ENCODE measurements at places on chromosomes 1 and 21.
A peak's percentile ranks its signal among the peaks of the same experiment; 100 is the strongest.

GRCh38 chr1:218658899-218659298 lies 313.8 kb downstream of the TGFB2 start:
- DNase-seq = peak; percentile 95

GRCh38 chr1:225695578-225696337 lies 42.8 kb upstream of the ENAH start:
- no peak for DNase-seq

DNA sequence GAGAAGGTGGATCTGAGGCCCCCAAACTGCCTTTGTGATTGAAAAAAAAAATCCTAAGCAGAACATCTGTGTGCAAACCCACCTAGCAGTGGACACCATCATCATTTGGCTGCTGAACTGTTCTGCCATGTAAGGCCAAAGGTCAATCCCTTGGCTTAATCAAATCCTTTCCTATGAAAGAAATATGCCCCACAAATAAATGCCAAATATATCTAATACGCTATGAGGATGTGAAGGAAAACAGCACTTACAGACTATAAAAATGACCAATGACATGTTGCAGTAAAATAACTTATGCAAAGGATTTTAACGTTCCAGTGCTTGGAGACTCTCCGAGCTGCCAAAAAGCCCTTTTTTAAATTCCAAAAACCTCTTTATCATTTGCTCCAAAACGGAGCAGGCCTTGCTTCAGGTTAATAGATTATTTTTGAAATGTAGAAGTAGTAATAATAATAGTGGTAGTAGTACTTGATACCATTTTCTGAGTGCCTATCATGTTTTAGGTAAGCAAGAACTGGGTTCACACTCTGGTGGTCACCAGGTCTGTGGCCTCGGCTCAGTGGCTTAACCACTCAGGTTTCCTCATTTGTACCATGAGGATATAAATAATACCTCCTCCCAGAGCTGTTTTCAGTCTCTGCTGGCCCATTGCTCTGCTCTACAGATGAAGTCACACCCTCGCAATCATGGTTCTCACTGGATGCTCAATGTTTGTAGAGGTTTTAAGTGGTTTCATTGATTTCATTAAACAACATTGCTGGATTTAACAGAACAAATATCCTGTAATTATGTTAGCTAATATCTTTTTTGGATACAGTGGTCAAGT lies 47.9 kb upstream of the EDEM3 start:
- no peak for DNase-seq

GRCh38 chr1:19640363-19641316 lies 3.5 kb upstream of the NBL1 start:
- peak; percentile 44 for DNase-seq

DNA sequence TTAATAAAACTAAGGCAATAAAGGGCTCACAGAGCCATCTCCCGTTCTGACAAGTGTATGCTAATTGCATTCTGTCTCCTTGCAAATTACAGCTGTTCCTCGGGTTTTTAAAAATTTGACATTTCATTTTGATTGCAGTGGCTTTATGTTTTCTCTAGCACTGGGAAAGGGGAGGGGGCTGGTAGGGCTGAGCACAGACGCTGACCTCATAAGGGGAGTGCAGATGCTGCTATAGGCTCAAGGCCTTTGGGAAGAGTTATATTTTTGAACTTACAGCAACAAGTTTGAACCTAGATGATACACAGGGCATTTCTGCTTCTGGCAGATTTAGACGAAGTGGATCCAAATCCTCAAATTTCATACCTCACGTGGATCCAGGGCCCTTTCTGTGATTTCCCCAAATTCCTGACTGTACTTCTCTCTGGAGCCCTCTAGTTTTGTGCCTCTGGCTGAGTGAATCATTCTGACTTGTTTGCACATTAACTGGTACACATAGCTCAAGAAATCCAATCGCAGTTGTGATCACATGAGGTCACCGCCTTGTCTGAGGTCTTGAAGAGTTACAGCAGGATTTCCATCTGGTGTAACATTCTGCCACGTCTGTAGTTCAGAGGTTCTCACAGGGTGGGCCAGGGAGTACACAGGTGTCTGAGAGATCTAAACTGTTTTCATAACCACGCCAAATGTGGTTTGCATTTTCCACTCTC lies 230.3 kb downstream of the C1orf94 start:
- DNase-seq = peak; percentile 97

GRCh38 chr1:111878649-111879048 lies 110.8 kb downstream of the KCND3 start:
- no peak for DNase-seq

- peak; percentile 41 for DNase-seq
Measured at GRCh38 chr1:174982971-174983689, 16.6 kb upstream of the CACYBP start.

DNA sequence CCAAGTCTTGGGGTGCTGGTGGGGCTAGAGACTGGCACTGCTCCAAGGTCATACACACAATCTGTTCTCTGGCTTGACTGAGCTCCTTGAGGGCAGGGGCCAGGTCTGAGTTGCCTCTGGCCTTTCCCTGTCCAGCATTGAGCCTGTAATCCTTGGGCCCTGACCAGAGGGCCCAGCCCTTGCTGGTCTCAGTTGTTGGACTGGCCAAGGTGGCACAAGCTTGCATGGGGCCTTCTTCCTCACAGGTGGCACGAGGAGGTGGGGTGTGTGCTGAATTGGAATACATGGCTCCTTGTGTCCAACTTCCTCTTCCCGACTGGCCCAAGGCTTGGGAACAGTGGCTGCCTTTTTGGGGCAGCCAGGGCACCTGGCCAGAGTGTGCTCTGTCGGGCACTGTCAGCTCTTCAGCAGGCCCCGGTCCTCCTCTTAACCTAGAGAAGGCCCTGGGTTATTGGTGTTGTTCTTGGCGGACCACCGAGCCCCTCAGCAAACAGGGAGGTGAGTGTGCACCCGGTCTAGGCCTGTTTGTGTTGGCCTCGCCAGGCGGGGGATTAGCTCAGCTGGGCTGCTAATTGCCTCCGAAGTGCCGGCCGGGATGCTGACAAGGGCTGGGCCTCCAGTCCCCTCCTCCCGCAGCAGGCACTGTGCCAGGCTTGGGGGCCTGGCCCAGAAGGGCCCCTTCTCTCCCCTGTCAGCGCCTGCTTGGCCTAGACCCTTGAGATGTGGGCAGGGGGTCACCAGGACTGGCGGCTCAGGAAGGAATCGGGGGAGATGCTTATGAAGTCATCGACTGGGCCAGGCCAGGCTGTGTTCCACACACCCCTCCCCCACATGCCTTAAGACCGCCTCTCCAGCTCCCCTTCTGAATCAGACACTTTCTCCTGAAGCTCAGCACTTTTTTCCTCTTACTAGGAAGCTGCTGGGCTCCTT lies 28.5 kb downstream of the WNT4 start:
- DNase-seq = no peak

DNA sequence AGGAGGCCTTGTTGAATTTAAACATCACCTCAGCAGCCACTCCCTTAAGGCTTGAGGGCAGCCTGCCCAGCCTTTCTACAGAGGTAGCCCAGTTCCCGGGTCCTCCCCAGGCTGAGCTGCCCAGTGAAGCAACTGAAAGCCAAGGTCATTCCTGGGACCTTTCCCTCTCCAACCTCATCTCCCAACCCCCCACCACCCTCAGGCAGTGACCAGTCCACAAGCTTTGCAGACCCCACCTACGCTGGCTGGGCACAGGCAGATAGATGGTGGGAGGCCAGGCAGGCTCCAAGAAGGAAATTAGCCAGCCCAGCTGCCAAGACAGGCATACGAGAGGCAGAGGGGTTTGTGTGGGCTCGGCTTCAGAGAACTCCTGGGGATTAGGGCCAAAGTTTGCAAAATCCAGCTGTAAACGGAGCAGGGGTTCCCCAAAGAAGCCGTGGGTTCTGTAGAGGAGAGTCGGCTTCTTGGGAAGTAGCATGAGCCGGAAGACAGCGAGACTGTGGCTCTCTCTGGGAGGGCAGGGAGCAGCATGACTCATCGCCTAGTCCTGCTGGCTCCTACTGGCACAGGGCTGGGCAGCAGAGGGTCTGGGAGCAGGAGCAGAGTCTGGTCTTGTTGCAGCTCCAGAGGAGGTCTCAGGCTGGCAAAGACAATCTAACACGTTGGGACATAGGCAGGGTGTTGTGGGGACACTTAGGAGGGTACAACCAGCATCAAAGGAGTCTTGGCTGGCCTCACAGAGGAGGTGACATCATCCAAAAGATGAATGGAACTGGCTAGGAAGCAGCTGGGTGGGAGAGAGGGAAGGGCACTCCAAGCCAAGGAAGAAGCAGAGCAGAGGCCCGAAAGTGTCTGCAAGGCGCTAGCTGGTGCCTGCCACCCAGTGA lies 2.8 kb upstream of the ZC3H12A start:
- DNase-seq = peak; percentile 95

DNA sequence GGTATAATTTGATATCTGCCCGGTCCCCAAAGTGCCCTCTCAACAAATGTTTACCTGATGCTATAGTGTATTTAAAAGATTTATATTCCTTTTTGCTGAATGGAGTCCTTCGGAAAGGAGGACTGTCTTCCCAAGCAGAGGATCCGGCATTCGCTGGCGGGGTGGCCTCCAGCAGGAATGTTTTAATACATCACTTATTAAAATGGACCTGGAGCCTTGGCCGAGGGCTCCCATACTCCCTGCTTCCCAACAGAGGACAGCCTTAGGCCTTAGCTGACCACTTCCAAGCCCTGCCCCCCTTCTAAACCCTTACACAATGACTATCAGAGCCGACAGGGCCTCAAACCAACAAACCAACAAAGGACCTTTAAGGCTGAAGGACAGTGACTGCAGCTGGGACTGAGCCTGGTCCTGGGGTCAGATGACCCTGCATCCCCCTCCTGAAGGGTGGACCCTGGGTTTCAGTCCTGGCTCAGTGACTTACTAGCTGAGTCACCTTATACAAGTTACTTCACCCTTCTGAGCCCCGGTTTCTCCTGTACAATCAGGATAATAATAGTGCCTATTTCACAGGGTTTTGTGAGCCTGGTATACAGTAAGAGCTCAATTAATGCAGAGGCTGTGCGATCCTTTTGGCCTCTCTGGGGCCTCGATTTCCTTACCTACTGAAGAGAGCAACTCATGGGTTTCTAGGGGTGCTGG lies 5.6 kb downstream of the CAMK2N1 start:
- no peak for DNase-seq

DNA sequence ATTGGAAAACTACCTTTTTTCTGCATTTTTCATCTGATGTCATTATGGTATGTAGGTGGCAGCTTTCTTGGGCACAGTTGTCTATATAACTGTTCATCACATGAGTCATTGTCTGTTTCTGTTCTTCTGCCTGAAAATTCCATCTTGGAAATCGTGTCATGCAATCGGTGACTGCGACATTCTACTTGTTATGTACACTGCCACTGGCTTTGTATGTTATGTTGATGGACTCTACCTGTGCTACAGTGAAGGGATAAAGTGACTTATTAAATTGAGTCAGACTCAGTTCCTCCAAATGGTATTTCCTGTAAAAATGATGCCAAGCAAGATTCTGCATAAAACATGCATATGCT lies 8.6 kb downstream of the SMAP2 start:
- DNase-seq = no peak

DNA sequence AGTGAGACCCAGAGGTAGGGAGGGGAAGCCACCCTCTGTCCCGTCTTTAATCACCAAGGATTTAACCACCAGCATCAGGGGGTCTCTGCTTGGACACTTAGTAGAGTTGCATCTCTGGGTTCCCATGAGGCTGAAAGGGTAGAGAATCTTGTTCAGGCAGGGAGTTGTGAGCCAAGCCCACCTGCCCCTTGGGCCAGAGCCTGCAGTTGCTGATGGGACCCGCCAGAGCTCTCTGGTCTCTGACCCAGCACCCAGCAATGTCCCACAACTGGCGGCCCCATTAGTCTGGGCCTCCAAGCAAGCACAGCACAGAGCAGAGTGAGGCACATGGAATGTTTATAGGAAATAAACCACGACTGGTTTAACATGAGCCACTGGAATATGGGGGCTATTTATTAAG lies 166.3 kb downstream of the TRIM33 start:
- DNase-seq = no peak

- DNase-seq = no peak
Measured at GRCh38 chr1:14852291-14852690, 253.8 kb downstream of the KAZN start.

- DNase-seq = no peak
Measured at GRCh38 chr1:243217349-243217748, 37.7 kb downstream of the CEP170 start.

DNA sequence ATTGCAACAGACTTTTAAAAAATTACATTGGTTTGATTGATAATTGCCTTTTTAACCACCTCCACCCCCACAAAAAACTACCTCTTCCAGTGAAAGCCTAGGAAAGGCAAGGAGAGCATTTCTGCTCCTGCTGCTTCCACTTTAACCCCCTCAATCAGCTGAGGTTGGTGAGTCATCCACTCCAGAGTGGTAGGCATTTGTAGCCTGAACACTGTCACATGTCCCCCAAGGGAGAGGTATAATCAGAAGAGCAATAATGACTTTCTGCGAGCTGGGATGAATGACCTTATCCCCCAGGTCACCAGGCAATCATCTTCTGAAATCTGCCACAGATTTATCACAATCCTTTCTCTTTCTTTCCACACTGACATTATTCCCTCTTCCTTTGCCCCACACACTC lies 126.6 kb upstream of the CAMK1G start:
- DNase-seq = peak; percentile 72

DNA sequence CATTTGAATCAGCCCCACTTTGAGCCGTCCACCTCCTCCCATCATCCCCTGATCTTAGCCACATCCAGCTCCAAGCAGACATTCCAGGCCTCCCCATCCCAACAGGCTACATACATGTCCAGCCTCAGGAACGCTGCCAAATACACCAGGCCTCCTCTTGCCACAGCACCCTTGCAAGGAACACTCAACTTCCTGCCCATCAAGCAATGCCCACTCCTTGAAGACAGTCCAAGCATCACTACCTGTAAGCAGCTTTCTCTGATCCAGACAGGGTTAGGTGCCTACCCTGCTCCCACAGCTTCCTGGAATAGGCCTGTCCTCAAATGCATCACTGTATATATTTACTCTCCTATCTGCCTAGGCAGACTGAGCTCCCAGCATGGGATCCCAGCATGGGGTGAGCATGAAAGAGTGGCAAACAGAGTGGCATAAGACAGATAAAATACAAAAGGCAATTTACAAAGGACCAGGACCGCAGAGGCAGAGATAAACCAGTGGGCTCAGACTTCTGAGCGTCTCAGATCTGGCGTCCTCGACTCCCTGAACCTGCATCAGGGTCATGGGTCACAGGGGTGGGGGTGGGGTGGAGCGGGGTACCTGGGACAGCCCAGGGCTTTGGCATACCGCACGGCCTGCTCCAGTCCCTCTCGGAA lies 816 bp downstream of the HYI start:
- DNase-seq = peak; percentile 73

- peak; percentile 68 for DNase-seq
Measured at GRCh38 chr1:55631509-55631908, 416.3 kb upstream of the USP24 start.
